Fibroblast of upper back skin (primary cell): ENCODE measurements at places on chromosomes 13 and 19.

- peak; percentile 44 for DNase-seq
Observed at GRCh38 chr13:39051157-39051556, 12.9 kb downstream of the NHLRC3 start.

- DNase-seq: peak; percentile 91
Observed at GRCh38 chr13:110448230-110448629, 113.3 kb downstream of the RAB20 start.

GRCh38 chr13:20482275-20482761 lies 43.3 kb downstream of the CRYL1 start:
- no peak for DNase-seq

GRCh38 chr13:108266321-108266990 lies 3.1 kb upstream of the TNFSF13B start:
- DNase-seq: no peak

- no peak for DNase-seq
Observed at GRCh38 chr13:98068521-98068920, 74.4 kb upstream of the FARP1 start.

DNA sequence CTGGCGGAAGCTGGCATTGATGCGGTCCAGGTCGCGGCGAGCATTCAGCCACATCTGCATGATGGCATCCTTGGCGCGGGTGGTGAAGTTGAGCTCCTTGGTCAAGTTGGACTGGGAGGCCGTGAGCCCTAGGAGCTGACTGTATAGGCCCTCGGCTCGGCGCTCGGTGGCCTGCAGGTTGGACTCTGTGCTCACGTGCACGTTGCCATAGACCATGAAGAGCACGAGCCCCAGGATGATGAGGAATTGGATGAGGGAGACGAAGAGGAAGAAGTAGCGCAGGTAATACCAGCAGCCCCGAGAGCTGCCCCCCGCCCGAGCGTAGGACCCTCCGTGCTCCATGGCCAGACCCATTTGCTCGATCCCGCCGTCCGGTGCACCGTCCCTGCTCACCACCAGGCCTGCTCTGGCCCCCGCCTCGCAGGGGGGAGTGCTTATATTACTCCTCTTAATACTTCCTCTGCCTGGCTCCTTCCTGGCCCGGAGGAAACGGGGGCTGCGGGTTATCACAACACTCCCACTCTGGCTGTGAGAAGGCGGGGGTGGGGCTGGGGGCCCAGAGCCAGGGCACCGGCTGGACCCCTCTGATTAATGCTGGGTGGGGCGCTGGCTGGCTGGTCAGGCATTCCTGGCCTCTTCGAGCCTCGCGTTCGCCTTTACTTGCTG lies at the start of gene PLVAP:
Gene PLVAP (minus strand): TSS at position 408 of the 666 bp plus-strand sequence. CDS start 54 bp downstream, at position 354.
- DNase-seq: no peak

- no peak for DNase-seq
Observed at GRCh38 chr19:45587873-45588272, 3.3 kb upstream of the OPA3 start.

DNA sequence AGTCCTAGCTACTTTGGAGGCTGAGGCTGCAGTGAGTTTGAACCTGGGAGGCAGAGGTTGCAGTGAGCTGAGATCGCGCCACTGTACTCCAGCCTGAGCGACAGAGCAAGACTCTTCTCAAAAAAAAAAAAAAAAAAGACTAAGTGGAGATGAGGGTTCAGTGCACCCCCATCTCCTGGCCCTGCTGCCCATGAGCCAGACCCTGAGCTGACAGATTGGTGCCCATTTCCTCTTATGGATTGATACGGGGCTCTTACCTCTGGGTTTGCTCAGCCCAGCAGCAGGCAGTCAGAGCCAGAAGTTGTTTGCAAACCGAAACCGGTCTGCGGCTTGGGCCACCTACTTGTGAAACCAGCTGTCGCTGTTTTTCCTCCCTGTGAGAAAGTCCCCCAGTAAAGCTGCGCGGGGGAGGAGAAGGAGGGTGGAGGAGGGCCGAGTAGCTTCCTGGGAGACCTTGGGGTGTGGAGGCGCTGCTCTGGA lies 36.9 kb downstream of the ARRDC2 start:
- peak; percentile 54 for DNase-seq

DNA sequence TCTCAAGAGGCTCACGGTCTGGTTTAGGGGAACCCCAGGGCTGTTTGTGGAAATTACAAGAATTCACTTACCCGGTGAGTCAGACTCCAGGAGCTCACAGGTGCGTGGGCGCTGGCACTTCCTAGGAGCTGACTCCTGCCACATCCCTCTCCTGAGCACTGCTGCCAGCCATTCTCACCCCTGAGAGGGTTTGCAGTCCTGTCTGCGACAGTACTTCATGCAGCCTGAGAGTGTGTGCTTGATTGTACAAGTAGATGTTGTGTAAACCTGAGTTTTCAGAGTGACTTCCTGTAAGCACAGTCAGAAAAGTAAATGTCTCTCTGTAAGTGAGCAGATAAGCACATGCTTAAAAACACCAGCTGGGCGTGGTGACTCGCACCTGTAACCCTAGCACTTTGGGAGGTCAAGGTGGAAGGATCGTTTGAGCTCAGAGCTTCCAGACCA lies 8.1 kb downstream of the MRPL4 start:
- DNase-seq: no peak

DNA sequence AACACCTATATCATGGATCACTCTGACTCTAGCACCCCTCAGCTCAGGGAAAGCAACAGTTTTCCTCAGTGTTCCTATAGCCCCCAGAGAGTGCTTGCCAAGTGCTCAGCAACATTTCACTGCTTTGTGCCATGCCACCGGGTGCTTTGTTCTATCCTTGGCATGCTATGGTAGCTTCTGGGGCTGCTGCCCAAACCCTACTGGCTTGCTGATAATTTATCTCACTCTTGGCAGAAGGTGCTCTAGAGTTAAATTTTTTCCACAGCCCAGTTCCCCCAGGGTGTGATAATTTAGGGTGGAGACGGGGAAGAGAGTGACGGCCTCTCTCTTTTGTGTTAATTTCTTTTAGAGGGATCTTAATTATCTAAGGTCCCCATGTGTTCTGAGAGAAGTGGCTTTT lies 12.6 kb upstream of the CSNK1A1L start:
- DNase-seq: no peak

DNA sequence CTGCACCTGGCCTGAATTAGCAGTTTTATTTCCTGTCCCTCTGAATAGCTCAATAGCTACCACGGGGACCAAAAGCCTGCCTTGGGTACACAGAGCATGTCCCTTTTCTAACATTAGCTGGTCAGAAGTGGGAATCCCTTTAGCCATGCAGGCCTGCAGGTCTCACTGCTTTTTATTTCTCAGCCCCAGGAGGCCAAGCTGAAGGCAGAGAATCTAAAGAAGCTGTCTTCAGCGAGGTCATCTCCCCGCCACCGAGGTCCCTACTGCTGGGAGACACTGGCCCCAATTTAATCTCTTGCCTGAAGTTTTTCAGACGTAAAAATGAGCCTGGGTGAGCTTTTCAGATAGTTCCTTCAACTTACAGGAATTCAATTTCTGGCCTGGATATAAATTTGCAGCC lies 40.7 kb downstream of the PIN1 start:
- DNase-seq: no peak
